ENCODE measurements at places on chromosomes 13 and 19.

- DNase-seq, result peak; percentile 73
Observed at GRCh38 chr19:3801412-3802096, 15.4 kb upstream of the MATK start.

GRCh38 chr19:53555352-53555751 is 17.4 kb downstream of the ZNF331 start:
- DNase-seq, result no peak

GRCh38 chr19:11203194-11204075 is 6.1 kb upstream of the KANK2 start:
- no peak for DNase-seq

- peak; percentile 43 for DNase-seq
Observed at GRCh38 chr13:34748073-34748472, 194.0 kb upstream of the NBEA start.

- DNase-seq, result no peak
Observed at GRCh38 chr13:62779161-62779560, 1363.5 kb upstream of the PCDH20 start.

GRCh38 chr19:39765091-39766076 is 13.3 kb upstream of the LEUTX start:
- DNase-seq, result peak; percentile 68

DNA sequence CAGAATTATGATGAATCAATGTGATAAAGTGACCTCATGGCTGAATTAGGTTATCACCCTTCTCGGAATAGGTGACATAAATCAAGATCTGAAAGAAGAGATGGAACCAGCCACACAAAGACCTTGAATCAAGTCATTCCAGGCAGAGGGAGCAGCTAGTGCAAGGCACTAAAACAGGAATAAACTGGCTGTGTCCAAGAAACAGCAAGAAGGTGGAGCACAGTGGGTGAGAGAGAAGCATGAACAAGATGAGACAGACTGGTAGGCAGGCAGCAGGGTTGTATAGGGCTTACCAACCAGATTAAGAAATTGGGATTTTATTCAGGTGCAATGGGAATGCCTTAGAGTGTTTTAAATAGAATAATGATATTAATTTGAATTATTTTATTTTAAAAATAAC is 470.3 kb downstream of the PCDH20 start:
- no peak for DNase-seq

DNA sequence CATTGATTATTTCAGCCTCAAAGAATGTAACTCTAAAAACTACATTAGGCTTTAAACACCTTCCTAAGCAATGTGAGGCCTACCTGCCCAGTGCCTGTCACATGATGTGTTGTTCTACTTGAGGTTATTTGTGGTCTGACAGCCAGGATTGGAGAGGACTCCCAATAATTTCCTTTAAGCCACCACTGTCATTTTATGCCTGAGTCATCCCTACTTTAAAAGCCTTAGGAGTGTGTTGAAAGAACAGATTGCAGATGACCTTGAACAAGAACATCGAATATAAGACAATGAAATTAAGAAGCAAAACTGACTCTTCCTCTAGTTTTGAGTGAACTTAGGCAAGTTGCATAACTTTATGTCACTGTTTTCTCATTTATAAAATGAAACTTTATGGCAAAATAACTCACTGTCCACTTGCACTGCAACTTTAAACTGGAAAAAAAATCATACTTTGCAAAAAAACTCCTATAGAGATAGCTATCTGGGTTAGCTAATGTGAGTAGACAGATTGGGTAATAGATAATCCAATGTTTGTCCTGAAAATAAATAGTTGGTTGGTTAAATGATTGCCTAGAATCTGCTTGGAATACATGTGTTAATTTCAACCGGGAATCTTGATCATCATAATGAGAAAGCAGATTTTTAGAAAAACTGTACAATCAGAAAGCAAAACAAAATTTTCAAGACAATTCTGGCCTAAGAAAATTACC is 361.2 kb downstream of the SUCLA2 start:
- no peak for DNase-seq

DNA sequence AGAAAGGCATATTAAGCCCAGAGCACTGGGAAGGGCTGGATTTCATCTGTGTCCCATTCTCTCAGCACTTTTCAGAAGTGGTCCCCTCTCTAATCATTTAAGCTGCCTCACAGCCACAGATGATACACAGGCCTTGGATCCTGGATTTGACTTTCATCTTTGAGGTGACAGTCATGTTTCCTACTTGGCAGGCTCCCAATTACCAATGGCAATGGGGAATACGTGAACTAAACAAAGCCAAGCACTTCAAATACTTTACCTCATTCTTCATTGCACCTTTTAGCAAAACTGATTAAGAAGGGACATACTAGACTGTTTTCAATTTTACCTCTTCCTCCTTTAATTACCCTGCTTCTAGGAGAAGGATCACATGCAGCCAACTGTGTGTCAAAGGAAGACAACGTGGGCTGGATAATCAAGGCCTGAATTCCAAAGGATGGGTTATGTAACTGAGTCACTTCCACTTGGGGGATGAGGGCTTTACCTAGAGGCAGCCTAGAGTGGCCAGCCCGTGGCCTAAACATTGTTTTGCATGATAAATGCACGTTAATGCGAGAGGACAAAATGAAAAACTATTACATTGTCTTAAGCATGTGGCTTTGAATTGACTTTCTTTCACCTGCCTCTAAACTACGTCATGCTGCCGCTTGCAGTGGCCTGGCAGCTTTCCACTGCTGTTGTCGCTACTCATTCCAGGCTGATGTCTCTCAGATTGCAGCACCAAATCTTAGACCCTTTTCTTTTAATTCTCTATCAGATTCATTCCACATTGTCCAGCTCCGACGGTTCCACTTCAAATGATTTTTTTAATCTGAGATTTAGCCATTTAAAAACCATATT is 95.0 kb downstream of the KCTD12 start:
- DNase-seq, result peak; percentile 59

DNA sequence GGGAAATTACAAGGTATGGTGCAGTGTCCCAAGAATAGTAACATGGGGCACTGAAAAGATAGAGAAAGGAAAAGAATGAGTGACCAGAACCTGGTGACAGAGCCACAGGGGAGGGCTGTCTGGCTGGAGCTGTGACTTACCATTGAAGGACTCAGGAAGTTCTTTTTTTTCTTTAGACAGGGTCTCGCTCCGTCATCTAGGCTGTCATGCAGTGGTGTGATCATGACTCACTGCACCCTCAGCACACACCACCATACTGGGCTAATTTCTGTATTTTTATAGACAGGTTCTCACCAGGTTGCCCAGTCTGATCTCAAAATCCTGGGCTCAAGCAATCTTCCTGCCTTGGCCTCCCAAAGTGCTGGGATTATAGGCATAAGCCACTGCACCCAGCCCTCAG is 8.8 kb upstream of the CPB2 start:
- DNase-seq, result no peak

- no peak for DNase-seq
Observed at GRCh38 chr13:22227895-22228294, 557.0 kb downstream of the FGF9 start.
